ENCODE measurements at places on chromosomes 6 and 20. TPM values are rescaled to one million over a fixed set of nuclear protein-coding genes. Genes with fewer than 3 reads are reported as not detected.

HLA-A gene
- total RNA-seq: 1,869 TPM

PMEPA1 gene
- total RNA-seq: 1.0 TPM

HLA-DOA gene
- total RNA-seq: 16.2 TPM

FAM229B gene
- total RNA-seq: 0.21 TPM

IL17F gene
- total RNA-seq: not detected

TSPO2 gene
- total RNA-seq: not detected

LY6G6F gene
- 7.7 TPM for total RNA-seq

STX11 gene
- 118 TPM for total RNA-seq

BNIP5 gene
- total RNA-seq: not detected

VGLL2 gene
- total RNA-seq: 0.10 TPM

ULBP3 gene
- total RNA-seq: 0.84 TPM

EDN1 gene
- 4.9 TPM for total RNA-seq

TRPC4AP gene
- total RNA-seq: 55.3 TPM

ARMC2 gene
- 2.4 TPM for total RNA-seq

HRH3 gene
- total RNA-seq: not detected

RWDD2A gene
- 2.1 TPM for total RNA-seq

SEL1L2 gene
- total RNA-seq: not detected

BMP7 gene
- not detected for total RNA-seq

TRIM15 gene
- not detected for total RNA-seq

ULBP1 gene
- total RNA-seq: 0.10 TPM

Measured in mononuclear cell (primary cell).